Right cardiac atrium (tissue), 5 donors: ENCODE measurements at places on chromosomes 16 and 17. TPM values are rescaled to one million over a fixed set of nuclear protein-coding genes. Genes with fewer than 3 reads are reported as not detected.

Gene GLP2R
- polyA plus RNA-seq = 0.77 TPM

Gene DNASE1L2
- polyA plus RNA-seq = 0.48 TPM

GRCh38 chr17:31726980-31727427 is 132.0 kb downstream of the COPRS start:
- no peak for DNase-seq

- no peak for DNase-seq
These were observed 8.8 kb downstream of the ADAP2 start for GRCh38 chr17:30930495-30930894.

DNA sequence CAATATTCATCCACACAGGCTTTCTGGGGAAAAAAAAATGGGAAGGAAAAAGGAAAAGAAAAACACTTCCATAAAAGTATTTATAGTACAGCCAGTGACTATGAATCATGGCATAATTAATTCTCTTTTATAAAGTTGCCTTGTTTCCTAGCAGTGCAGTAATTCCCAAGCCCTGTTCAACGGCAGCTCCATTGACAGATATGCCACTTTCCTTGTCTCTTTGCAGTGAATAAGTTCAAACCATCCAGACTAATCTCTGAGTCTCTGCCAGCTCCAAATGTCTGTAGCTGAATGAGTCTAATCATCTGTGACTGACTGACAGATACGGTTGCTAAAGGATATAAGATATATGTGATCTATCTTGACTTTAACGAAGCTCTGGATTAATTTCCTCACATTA is 52.9 kb upstream of the KCNJ16 start:
- DNase-seq = no peak

DNA sequence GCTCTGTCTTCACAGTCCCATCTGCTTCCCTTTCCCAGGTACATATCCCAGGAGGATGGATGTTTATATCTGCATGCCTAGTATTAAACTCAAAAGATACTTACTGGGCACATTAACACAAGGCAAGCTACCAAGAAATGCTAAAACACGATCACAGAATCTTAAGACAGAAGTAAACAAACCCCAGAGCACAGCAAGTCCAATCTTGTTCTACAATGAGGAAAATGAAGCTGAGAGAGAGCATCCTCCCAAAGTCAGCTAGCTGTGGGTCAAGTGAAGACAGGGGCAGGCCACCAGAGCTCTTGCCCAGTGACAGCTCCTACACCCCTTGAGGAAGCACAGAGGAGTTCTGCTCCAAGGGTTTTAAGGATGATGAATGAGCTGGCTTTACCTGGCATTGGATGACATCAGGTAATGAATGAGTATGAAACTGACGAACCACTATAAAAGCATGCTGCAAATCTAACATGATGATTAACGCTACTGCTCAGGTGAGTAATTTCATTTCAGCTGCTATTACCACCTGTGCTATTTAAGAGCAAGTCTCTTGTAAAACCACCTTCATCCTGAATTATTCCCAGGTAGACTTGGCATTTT is 20.3 kb downstream of the XPO6 start:
- DNase-seq = no peak

GRCh38 chr16:49834531-49835151 is 21.3 kb downstream of the ZNF423 start:
- peak; percentile 83 for DNase-seq

- DNase-seq = peak; percentile 50
These were observed 73.9 kb upstream of the TOB1 start for GRCh38 chr17:50939795-50940684.

- DNase-seq = no peak
These were observed 22.5 kb upstream of the LYRM9 start for GRCh38 chr17:27915709-27916108.
